ENCODE measurements at places on chromosomes 2 and 18.

- peak; percentile 65 for DNase-seq
These were observed 95.1 kb downstream of the CRIM1 start for GRCh38 chr2:36450466-36451196.

DNA sequence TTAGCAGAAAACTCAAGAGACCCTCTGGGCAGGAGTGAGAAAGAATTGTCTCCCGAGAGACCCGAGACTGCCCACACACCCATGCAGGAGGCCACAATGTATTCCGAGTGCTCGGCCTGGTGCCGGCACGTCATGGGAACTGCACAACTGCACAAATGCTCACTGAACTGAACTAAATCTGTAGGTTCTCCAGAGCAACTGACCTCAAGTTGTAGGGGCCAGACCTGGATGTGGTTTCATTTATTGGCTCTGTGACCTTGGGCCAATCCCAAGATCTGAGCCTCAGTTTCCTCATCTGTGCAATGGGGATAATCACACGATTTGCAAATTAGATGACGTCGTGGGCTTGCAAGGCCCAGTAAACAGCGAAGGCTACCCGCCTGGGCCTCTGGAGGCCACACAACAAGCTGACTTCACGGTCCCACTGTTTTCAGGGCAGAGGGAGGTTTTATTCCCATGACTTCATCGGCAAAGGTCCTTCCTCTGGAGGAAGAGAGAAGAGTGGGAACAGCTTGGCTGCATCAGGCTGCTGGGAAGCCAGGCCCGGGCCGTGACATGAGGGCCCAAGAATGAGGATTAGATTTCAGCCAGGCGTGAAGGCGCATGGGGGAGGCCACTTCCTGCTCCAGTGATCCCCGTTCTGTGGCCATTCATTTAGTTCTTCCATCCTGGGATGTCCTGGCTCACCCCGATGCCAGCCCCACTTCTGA is 3.6 kb upstream of the ERFE start:
- no peak for DNase-seq

- peak; percentile 63 for DNase-seq
These were observed 158.9 kb downstream of the COL6A3 start for GRCh38 chr2:237254911-237255578.

- DNase-seq = peak; percentile 12
These were observed 262.6 kb upstream of the SYT4 start for GRCh38 chr18:43539862-43540261.

- no peak for DNase-seq
These were observed 3.6 kb downstream of the KLF11 start for GRCh38 chr2:10046931-10047330.

- no peak for DNase-seq
These were observed 6.8 kb upstream of the SLC1A4 start for GRCh38 chr2:64982311-64982857.

DNA sequence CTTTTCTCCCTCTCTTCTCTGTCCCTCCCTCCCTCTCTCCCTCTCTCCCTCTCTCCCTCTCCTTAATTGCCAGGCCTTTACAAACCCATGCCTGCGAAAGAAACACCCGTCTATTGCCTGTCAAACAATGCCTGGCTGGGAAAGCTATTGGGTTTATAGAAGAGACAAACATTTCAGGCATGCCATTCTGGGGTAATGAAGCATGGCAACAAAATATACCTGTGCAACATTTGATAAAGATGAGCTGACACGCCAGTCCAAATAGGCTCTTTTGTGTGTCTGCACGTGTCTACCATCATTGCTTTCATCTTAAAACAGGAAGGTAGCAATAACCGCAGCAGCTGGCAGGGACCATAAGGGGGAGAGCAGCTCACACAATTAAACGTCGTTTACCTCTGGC is 282.1 kb downstream of the ZNF516 start:
- DNase-seq = no peak

- DNase-seq = no peak
These were observed 42.0 kb downstream of the PKP4 start for GRCh38 chr2:158498749-158499136.

DNA sequence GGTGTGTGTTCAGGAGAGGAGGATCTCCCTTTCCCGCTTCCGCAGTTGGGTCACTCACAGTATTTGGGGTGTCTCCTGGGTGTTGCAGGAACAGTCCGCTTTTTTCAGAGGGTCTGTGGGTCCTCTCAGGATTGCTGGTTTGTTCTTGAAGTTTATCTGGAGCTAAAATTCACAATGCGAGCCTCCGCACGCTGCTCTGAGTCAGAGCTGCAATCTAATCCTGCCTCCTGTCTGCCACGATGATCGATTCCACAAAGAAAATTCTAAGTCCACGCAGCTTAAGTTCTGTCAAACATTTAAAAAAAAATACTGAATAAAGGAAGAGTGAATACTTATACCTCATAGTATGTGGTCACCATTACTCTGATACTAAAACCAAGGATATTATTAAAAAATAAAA is 76.5 kb downstream of the RAD51AP2 start:
- no peak for DNase-seq

GRCh38 chr2:44273596-44273995 is 1.7 kb upstream of the SLC3A1 start:
- no peak for DNase-seq

DNA sequence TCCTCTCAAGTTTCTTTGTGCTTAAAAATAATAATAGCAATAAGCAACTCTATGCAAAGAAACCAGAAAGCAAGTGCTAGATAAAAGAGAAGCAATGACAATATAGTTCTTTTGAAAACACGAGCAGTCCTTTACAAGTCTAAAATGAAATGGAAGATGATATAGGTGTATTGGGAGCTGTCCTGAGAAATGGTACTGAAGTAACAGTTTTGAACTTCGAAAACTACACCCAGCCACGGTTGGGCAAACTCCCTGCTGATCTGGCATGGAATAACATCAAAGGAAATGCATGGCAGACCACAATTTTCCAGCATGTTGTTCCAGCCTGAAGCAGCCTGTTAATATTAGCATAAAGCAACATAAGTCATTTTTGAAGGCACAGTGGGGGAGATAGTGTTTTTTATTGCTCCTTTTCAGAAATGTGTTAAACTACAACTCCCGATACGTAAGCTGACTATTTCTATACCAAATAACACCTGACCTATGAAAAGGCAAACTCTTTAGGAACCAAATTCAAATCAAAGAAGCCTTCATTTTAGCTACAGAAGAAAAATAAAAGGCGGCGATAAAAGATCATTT is 596.1 kb upstream of the KLHL29 start:
- DNase-seq = no peak

DNA sequence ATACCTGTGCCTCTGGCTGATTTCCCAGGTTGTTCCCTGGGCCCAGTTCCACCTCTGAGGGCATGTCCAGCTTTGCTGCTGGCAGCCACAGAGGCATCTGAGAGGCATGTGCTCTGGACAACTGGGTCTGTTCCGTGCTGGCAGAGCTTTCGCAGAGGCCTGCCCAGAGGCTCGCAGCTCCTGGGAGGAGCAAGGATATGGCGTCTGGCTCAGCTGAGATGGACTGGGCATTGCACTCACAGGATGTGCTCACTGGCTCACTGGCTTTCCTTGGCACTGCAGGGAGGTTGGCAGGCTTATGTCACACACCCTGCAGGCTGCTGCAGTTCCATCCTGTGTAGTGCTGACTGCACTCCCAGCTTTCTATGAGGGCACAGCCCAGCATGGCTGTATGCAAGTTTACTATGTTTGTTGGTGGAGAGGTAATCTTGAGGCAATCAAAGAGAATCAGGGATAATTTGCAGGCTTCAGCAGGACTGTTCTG is 172.3 kb downstream of the PRKCE start:
- DNase-seq = peak; percentile 12

GRCh38 chr18:3593381-3593903 is 143.5 kb downstream of the TGIF1 start:
- peak; percentile 57 for DNase-seq
